Placental epithelial cell (primary cell): ENCODE measurements at places on chromosomes 4 and X. TPM values are rescaled to one million over a fixed set of nuclear protein-coding genes. Genes with fewer than 3 reads are reported as not detected.

Gene AP1S2
- 13.0 and 24.1 TPM in 2 replicates for total RNA-seq

Gene DCAF4L1
- total RNA-seq = 0.11 TPM in 1 of 2 replicates, not detected in the other

Gene GYPE
- total RNA-seq = 0.39 TPM in 1 of 2 replicates, not detected in the other

Gene SLIT2
- 82.4 and 106 TPM in 2 replicates for total RNA-seq

Gene SLC25A5
- 84.4 and 193 TPM in 2 replicates for total RNA-seq

Gene SSX1
- not detected in 2 replicates for total RNA-seq

Gene VCX
- not detected in 2 replicates for total RNA-seq

Gene PDLIM3
- not detected in 2 replicates for total RNA-seq

Gene KCTD8
- total RNA-seq = 2.7 and 3.4 TPM in 2 replicates

Gene CXorf66
- total RNA-seq = not detected in 2 replicates

Gene SMIM43
- total RNA-seq = under 0.01 TPM in 1 of 2 replicates, not detected in the other

Gene GAGE12E
- total RNA-seq = not detected in 2 replicates

Gene PACRGL
- total RNA-seq = 14.6 and 24.7 TPM in 2 replicates

Gene DGAT2L6
- total RNA-seq = not detected in 2 replicates

Gene C4orf54
- total RNA-seq = under 0.01 TPM in 1 of 2 replicates, not detected in the other

Gene AR
- under 0.01 TPM in 1 of 2 replicates, not detected in the other for total RNA-seq

Gene FAM184B
- total RNA-seq = under 0.01 TPM in 1 of 2 replicates, not detected in the other

Gene SULT1B1
- total RNA-seq = not detected in 2 replicates

Gene DMRTC1
- total RNA-seq = not detected in 2 replicates

Gene GPR78
- 9.1 and 16.9 TPM in 2 replicates for total RNA-seq

Gene NCAPG
- 7.5 and 8.7 TPM in 2 replicates for total RNA-seq

Gene CPLX1
- not detected in 2 replicates for total RNA-seq

Gene BANK1
- total RNA-seq = 0.33 and 0.39 TPM in 2 replicates

Gene IL1RAPL1
- under 0.01 TPM in 1 of 2 replicates, not detected in the other for total RNA-seq

Gene MSANTD1
- 1.7 and 2.7 TPM in 2 replicates for total RNA-seq

Gene SPANXN3
- total RNA-seq = not detected in 2 replicates

Gene SMPX
- not detected in 2 replicates for total RNA-seq

Gene LUZP4
- total RNA-seq = not detected in 2 replicates

Gene MAGEE2
- total RNA-seq = not detected in 2 replicates

Gene BMP15
- total RNA-seq = not detected in 2 replicates

Gene HSD17B13
- not detected in 2 replicates for total RNA-seq

Gene TMPRSS11B
- 1.2 and 1.4 TPM in 2 replicates for total RNA-seq

Gene AFM
- total RNA-seq = not detected in 2 replicates

Gene MPC1L
- total RNA-seq = not detected in 2 replicates

Gene CXorf49
- total RNA-seq = 0.39 TPM in 1 of 2 replicates, not detected in the other

Gene TRIM60
- not detected in 2 replicates for total RNA-seq

Gene AKAP4
- total RNA-seq = not detected in 2 replicates

Gene PRSS48
- total RNA-seq = not detected in 2 replicates

Gene UGT2B11
- total RNA-seq = not detected in 2 replicates

Gene AMTN
- not detected in 2 replicates for total RNA-seq

Gene CHST7
- 0.79 and 2.3 TPM in 2 replicates for total RNA-seq

Gene RPA4
- total RNA-seq = 0.65 and 2.0 TPM in 2 replicates

Gene GAK
- total RNA-seq = 51.4 and 68.1 TPM in 2 replicates

Gene RHOXF2B
- total RNA-seq = not detected in 2 replicates

Gene FAM9B
- not detected in 2 replicates for total RNA-seq

Gene OPRPN
- total RNA-seq = not detected in 2 replicates

Gene TMPRSS11D
- total RNA-seq = not detected in 2 replicates

Gene SGMS2
- 142 and 419 TPM in 2 replicates for total RNA-seq

Gene S100G
- not detected in 2 replicates for total RNA-seq
